ENCODE measurements at places on chromosomes 7 and 10.

- DNase-seq = no peak
Observed at GRCh38 chr10:7334642-7334964, 76.2 kb downstream of the SFMBT2 start.

DNA sequence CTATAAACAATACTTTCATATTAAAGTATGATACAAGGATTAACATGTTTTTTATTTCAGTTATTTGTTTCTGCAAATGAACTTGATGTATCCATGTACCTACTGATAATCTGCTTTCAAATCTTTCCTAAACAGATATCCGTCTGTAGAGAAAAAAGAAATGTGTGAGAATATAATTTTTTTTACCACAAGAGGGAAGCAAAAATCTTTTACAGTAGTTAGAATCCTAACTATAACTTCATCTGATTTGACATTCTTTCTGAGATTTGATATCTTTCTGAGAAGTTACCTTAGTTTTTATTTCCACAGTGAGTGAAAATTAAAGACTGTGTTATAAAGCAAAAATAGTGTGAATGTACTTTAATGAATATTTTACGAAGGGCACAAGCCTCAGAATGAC lies 203.9 kb upstream of the PCLO start:
- DNase-seq = peak; percentile 19

GRCh38 chr10:90969947-90970673 lies 49.2 kb upstream of the ANKRD1 start:
- DNase-seq = no peak

- no peak for DNase-seq
Observed at GRCh38 chr7:151252561-151252835, 4.0 kb upstream of the SMARCD3 start.

DNA sequence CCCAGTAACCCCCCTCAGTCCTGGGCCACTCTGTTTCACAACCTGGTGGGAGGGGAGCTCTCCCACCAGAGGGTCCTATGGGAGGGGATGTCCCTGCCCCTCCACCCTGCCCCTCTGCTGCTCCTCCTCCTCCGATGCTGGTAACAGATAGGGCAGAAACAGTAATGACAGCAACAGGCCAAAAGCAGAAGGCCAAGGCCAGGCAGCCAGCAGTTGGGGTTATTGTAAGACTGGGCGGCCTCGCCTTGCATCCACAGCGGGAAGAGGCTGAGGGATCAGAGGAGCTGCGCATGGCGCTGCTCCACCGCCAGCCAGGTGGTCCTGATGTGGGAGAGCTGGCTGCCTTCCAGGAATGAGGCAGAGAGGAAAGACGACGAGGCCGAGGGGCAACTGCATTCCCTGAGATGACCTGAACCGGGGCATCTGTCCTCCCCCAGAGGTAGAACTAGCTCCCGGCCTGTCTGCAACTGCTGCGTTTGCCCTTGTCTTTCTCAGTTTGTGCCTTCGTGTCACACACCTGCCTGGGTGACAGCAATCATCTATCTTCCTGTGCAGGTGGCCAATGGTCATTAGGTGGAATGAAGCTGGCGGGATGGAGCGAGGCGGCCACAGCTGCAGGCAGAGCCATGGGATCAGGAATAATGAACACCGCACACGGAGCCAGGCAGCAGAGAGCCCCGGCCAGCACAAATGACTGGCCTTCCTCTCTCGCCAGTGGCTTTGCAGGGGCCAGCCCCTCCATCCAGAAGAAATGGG lies 54.0 kb upstream of the CACUL1 start:
- DNase-seq = peak; percentile 48

DNA sequence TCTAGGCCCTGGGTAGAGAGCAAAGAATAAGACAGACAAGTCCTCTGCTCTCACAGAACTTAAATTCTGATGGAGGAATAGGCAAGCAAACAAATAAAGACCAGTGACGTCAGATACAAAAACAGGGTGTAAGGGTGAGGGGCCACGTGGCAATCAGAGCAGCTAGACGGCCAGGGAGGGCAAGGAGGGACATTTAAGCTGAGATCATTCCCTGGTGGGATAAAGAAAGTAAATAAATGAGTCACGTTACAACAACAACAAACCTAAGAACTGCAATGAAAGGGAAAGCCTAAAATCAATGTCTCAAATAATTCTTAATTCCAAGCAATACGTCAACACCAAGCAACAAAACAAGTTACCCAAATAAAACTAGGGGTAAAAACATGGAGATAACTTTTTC lies 21.8 kb downstream of the STN1 start:
- no peak for DNase-seq

DNA sequence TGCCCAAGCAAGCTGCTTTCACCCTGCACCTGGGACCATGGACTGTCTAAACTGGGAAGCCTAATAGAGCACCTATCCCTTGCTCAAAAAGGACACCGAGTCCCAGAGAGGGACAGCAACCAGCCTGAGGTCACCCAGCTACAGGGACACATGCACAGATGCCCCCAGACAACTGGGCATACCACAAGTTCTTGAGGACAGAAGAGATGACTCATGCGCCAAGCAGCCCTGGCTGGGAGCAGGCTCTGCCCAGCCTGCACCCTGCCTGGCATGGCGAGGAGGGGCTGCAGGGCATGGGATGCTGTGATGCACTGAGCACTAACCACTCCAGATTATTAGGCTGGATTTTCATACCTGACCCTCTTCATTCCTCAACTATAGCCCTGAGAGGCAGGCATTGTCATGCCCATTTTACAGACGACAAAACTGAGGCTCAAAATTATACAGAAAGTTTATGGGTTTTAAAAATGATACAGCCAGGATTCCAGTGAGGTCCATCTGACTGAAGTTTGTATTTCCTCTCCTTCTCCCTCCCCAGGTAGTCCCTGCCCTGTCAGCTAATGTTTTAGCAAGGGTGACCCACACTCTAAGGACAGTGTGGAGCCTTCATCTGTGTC lies 289.3 kb upstream of the ZMIZ1 start:
- no peak for DNase-seq

DNA sequence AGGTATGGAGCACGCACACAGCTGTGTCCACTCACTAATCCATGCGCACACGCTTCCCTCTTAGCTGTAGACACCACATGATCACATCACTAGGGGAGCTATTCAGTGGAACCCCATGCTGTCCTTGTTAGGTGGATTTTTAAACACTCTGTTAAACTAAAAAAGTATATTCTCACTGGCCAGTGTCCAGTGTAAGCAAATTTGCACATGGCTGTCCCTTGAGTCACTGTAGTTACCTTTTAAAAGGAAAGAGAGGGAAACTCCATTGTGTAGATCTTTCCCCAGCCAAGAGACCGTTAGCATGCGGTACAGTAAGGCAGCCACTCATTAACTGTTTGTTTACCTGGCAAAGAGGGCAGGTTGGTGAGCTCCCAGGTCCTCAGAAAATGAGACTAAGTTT lies 81.6 kb upstream of the INSYN2A start:
- peak; percentile 21 for DNase-seq

DNA sequence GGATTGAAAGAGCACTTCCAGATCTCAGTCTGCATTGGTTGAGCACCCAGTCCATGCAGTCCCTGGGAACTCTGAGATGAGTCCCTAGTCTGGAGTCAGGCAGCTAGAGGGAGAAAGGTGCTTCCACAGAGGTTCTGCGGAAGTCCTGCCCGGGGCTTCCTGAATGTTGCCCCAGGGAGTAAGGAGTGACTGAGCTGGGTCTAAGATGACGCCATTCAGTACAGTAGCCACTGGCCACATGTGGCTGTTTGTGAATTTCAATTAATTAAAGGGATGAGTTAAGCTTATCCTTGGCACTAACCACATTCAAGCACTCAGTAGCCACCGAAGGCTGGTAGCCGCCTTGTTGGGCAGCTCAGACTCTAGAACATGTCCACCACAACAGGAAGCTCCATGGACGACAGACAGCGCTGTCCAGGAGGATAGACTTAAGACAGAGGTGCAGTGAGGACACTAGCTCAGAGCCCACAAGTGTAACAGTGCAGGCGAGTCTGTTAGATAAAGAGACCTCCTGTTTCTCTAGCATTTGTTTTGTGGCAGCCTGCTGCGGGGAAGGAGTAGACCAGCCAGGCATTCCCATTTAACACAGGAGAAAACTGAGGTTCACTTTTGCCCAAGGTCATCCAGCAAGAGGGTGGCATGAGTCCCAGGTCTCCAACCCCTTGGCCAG lies 101.6 kb upstream of the PPIF start:
- no peak for DNase-seq

- no peak for DNase-seq
Observed at GRCh38 chr10:13624630-13625029, 37.9 kb downstream of the PRPF18 start.

- no peak for DNase-seq
Observed at GRCh38 chr7:23026164-23026563, 12.2 kb upstream of the HYCC1 start.

DNA sequence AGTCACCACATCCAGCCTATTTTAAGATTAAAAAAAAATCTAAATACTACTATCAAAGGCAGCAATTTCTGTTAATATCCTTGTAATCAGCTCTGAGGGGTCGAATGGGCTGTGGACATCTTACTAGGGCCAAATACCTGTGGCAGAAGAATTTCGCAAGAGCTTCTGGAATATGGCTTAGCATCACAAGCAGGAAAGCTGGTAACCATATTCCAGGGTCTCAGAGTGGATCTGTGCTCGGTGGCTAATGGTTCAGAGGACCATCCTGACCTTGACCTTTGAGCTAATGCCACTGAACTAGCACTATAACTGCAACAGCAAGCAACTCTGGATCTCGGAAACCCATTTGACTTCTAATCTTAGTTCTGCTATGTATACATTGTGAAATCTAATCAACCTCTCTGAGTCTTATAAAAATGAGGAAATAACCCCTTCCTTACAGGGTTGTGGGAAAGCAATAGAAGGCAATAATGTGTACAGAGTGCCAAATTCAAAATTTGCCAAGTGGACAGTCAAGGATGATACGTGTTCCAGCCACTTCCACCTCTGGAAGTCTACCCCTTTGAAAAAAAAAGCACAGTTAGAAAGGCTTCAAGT lies 65.5 kb downstream of the CYP26A1 start:
- DNase-seq = no peak

- no peak for DNase-seq
Observed at GRCh38 chr10:112768121-112768520, 181.9 kb upstream of the TCF7L2 start.

DNA sequence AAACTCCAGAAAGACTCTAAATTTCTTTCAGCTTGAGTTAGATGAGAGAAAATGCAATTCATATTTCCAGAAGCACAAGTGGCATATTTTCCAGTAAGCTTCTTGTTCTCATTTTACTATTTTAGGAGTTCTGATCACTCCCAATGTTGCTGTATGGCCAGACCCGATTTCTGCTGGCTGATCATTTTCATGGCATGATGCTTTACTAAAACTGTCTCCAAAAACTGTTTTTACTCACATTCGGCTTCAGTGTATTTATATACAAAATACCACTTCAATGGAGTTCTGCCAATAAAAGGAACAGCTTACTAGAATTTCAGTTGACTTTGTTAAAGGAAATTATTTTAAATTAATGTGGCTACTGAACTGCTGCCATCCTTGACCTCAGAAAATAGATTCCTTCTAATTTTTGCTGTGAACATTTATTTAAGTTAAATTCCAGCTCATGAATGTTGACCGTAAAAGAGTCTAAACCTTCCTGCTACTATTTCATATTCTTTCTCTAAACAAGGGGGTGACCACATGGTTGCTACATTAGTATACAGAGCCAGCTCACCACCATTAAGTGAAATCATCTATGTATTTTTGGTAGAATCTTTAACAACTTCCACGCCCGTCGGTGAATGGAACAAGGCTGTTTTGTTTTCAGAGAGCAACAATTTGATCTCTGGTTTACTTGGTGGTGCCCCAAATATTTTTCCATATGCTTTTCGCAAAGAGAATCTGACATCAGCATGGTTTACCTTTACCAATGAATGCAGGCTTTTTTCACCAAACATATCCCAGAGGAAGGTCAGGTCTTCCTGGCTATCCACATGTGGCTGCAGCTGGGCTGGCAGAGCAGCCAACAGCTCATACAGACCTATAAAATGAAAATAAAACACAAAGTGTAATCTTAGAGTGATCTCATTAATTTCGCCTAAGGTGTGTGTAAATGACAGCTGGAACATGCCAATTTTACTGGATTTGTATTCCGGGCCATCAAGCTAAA lies 101.2 kb downstream of the MPP7 start:
- no peak for DNase-seq

GRCh38 chr10:49281461-49281860 lies 17.5 kb upstream of the C10orf71 start:
- DNase-seq = no peak

DNA sequence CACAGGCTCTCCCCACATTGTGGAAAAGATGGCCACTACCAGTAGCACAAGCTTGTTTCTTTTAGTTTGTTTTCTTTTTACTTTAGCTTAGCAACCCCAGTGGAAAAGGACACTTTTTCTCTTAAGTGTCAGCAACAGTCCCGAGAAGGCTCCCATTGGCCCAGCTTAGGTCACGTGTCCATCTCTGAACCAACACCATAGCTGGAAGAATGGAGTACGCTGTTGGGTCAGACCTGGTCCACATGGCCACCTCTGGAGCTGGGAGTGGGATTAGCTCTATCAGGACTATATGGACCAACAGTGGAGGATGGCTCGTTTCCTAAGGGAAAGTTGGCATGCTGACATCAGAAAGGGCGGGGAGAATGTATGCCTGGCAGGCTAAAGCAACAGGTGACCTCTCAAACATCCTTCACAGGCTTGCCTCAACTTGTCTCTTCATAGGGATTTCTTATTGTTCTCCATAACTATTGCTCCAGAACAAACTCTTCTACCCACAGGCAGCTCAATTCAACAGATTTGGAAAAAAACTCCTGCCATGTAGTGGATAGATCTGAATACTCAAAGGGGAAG lies 27.6 kb upstream of the NEUROG3 start:
- DNase-seq = no peak

GRCh38 chr7:34939175-34939574 lies 98.1 kb downstream of the DPY19L1 start:
- no peak for DNase-seq

- no peak for DNase-seq
Observed at GRCh38 chr7:100380196-100380595, 6.9 kb downstream of the PILRA start.

GRCh38 chr7:138979226-138979979 lies 1.8 kb downstream of the KIAA1549 start:
- peak; percentile 28 for DNase-seq

GRCh38 chr10:33101392-33101787 lies 143.4 kb upstream of the ITGB1 start:
- no peak for DNase-seq

- DNase-seq = peak; percentile 41
Observed at GRCh38 chr7:132500727-132501440, 75.4 kb downstream of the PLXNA4 start.

GRCh38 chr10:120977897-120978296 lies 126.7 kb downstream of the WDR11 start:
- no peak for DNase-seq

- no peak for DNase-seq
Observed at GRCh38 chr7:1745576-1746490, 75.8 kb downstream of the ELFN1 start.

DNA sequence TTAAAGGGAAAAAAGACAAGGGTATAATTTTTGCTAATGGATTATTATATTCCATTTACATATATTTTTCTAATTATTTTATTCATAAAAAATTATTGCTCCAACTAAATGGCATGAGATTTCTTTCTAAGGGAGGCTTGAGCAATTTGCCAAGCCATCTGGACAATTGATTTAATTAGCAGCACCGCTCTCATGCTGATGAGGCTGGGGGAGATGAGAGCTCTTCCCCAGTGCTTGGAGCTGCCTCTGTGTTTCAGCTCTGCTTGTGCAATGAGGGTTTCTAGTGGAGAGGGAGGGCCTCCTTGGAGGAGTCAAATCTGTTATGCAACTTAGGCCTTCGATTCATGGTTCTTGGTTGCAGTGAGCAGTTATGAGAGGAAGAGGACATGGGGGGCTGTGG lies 574.3 kb downstream of the TCERG1L start:
- peak; percentile 51 for DNase-seq

- DNase-seq = no peak
Observed at GRCh38 chr7:92753614-92754013, 82.8 kb downstream of the CDK6 start.
